ENCODE measurements at places on chromosomes 2 and 18. TPM values are rescaled to one million over a fixed set of nuclear protein-coding genes. Genes with fewer than 3 reads are reported as not detected.

The DSG2 gene
- 26.4 TPM for total RNA-seq

GRCh38 chr18:57209713-57210106, 62.8 kb downstream of the BOD1L2 start:
- no peak for DNase-seq

DNA sequence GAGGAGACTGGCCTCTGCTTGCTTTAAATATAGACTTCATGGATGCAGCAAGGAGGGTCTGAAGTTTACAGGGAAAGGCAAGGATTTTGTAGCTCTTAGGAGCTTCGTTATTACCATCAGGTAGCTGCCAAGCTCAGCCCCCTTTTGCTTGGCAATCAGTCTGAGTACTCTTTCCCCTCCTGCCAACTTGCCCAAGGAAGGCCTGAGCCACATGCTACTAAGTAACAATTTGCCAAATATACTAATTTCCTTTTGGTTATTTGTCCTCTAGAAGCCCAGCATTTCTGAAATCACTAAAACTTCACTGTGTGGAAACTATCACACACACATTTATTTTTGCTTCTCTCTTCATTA, 85.5 kb upstream of the ITPRID2 start:
- no peak for DNase-seq

DNA sequence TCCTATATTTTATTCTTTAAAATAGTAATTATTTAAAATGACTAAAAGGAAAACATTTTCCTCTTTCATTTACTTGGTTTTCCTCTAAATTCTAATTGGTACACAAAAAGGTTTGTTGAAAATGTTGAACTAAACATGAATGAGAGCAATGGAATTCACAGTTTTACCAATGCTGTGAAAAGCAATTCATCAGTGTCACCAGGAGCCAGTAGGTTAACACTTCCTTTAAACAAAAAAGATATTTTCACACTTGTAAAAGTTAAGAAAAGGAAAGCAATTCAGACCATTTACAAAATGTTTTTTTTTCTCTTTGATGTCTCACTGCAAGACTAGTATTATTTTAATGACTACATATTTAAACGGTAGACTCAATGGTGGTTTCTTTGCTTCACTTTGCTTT, 341.6 kb downstream of the RIT2 start:
- DNase-seq = no peak

DNA sequence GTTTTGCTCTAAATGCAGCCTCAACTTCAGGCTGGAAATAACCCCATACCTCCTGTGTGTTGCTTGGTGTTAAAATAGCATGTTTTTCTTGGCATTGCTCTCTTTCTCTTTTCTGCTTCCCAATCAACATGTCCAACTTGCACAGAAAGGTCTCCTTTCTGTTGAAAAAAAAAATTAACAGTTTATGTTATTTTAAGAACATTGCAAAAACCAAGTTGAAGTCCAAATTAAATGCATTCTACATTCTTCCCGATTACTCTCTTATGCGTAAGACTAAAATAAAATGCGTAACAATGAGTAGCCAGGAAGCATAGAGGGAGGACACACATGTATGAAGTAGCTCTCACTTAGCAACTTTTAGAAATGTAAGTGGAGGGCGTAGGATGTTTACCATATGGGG, 1406.1 kb upstream of the NXPH2 start:
- DNase-seq = no peak

DNA sequence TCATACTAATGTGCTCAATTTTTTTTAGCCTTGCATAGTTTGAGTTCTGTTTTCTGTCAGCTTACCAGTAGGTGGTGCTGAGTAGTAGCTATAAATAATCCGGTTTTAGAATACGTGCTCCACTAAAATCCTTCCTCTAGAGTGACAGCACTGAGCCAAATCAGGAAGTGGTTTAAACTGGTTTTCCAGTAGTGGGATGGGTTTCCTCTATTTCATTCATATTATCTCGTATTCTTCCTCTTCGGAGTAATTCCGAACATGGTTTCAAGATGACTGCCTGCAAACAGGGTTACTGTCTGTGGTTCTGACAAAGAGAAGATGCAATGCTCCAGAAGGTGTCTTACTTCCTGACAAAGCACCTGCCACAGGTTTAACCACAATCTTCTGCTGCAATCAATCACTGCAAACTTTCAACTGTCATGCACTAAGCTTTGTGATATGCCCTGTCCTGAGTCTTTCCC, 496.9 kb upstream of the VRK2 start:
- peak; percentile 37 for DNase-seq
